ENCODE measurements at places on chromosomes 4 and X. TPM values are rescaled to one million over a fixed set of nuclear protein-coding genes. Genes with fewer than 3 reads are reported as not detected.

ANXA3 gene
- 140 TPM for polyA plus RNA-seq

GABRE gene
- polyA plus RNA-seq: 26.3 TPM

GIMD1 gene
- polyA plus RNA-seq: not detected

ARHGAP6 gene
- polyA plus RNA-seq: 1.7 TPM

WDR17 gene
- 0.22 TPM for polyA plus RNA-seq

FGF13 gene
- polyA plus RNA-seq: 1.0 TPM

TBX22 gene
- polyA plus RNA-seq: not detected

Data from esophagus (tissue), 2 donors.